ENCODE measurements at places on chromosomes 1 and 21.

GRCh38 chr1:205840146-205840923 is 9.6 kb downstream of the PM20D1 start:
- no peak for DNase-seq

GRCh38 chr1:234971586-234972297 is 156.9 kb downstream of the TOMM20 start:
- DNase-seq = no peak

DNA sequence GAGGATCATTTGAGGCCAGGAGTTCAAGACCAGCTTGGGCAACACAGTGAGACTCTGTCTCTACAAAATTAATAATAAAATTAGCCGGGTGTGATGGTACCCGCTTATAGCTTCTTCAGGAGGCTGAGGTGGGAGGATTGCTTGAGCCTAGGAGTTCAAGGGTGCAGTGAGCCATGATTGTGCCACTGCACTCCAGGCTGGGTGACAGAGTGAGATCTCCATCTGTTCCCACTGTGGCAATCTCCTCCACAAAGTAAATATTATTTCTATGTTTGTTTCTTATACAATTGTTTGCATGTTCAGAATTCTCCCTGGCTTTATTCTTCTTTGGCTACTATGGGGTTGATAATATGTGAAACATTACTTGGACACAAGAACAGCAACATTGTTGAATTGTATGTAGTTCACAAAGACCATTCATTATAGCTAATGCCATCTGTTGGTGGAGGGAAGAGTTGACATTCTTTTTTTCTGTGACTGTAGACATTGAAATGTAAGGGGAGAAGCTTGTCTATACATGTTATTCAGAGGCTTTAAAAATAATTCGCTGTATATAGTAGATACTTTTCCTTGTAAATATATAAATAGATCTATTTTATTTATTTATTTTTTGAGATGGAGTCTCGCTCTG is 47.8 kb upstream of the SRSF10 start:
- DNase-seq = no peak

DNA sequence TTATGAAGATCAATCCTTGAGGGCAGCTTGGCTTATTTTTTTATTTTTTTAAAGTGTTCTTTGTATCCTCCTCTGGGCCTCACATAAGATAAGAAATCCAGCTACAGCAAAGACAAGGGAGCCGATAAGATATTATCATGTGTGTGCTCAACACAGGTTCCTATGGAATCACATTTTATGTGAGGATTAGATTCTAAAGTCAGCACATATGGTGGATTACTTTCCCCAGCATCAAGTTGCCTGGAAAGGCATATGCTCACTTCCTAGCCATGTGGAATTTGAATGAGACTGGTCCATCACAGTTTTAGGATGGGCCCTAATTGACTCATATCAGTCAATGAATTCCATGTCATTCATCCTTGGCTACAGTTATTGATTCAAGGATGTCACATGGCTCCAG is 456.9 kb upstream of the LRRC7 start:
- DNase-seq = no peak

- DNase-seq = no peak
Observed at GRCh38 chr1:118788463-118788862, 199.7 kb downstream of the TBX15 start.

- no peak for DNase-seq
Observed at GRCh38 chr1:22117238-22117637, 25.7 kb downstream of the WNT4 start.

DNA sequence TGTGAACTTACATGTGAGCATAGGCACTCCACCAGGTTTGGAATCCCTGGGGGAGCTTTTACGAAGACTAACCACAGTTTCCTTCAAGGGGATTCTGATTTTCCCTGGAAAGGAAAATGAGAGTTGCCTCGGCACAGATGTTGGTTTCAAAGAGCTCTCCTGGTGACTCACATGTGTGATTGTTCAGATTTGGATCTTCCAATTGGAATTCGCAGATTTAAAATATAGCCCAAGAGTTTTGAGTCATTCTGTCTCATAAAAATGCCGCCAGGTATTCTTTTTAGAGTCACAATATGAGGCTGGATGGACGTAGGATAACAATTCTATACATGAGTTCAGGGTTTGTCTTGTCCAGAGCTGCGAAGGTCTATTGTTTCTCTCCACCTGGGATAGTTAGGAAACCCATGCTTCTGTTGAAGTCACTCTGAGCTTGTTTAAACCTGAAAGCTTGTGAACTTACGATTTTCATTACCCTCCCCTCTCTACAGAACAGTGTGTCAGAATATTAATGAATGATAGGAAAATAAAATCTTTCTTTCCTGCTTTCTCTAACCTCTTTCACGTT is 64.9 kb downstream of the TGFB2 start:
- no peak for DNase-seq

GRCh38 chr1:227437495-227438008 is 119.3 kb upstream of the CDC42BPA start:
- DNase-seq = peak; percentile 53

DNA sequence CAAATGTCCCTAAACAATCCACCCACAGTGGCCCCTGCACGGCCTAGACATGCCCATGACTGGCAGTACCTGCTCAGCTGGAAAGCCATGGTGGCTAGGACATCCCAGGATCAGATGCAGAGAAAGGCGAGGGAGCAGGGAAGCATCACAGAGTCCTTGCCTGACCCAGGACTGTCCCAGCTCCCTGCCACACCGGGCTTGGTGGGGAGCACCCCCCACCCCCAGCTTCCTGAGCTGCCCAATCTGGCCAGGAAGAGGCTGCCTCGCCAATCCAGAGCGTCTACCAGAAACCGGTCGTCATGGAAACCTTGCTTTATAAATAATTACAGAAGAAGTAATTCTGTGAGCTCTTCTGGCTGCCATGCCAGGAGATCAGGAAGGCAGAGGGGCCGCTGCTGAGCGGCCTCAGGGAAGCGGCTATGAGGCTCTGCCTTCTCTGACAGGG is 34.8 kb downstream of the ACOT7 start:
- DNase-seq = no peak

DNA sequence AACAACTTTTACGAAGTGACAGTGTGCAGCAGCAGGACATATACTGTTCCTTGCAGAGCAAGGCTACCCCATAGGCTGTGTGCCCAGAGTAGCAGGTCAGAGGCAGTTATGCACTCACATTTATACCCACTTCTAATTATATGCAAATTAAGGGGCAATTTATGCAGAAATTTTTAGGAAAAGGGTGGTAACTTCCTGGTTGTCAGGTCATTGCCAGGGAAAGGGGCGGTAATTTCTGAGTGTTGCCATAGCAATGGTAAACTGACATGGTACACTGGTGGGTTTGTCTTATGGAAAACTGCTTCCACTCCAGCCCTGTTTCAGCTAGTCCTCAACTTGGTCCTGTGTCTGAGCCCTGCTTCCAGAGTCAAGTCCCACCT is 12.0 kb upstream of the SLAMF1 start:
- no peak for DNase-seq

GRCh38 chr1:223175032-223175431 is 32.0 kb upstream of the TLR5 start:
- DNase-seq = peak; percentile 16

DNA sequence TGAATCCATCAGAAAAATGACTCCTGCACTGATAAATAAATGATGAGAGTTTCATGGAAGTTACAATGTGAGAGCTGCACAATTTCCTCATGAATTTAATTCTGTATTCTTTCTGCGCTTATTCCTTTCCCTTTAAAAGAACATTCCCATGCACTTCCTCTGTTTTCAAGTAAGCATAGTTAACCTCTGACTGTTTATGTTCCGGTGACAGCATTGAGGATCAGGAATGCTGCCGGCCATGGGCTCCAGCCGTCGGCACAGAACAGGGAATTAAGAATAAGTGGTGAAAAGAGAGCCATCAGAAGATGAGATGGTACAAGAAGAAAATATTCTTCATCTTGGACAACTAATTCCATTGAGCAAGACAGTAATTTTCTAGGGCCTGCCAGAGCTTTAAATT is 65.3 kb downstream of the SUSD4 start:
- DNase-seq = no peak

GRCh38 chr1:55774446-55774845 is 559.3 kb upstream of the USP24 start:
- DNase-seq = no peak

DNA sequence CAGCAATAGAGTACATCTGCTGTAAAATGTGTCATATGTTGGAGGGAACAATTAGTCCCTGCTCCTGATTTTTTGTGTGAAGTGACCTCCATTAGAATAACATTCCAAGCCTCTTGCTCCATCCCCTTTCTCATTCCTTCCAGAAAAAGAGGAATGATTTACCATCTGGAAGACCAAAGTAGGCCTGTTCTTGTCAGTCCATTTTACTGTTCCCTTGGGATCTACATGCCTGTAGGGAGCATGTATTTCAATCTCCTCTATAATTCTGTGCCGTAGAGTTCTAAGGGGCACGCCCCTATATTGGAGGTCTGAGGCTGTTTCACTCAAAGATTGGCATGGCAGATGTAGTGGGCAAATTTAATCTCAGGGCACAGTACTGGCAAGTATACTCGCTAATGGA is 48.8 kb upstream of the MAN1A2 start:
- no peak for DNase-seq

GRCh38 chr1:183461350-183461749 is 10.9 kb upstream of the SMG7 start:
- no peak for DNase-seq

GRCh38 chr1:21782349-21782867 is 541 bp downstream of the USP48 start:
- DNase-seq = no peak

DNA sequence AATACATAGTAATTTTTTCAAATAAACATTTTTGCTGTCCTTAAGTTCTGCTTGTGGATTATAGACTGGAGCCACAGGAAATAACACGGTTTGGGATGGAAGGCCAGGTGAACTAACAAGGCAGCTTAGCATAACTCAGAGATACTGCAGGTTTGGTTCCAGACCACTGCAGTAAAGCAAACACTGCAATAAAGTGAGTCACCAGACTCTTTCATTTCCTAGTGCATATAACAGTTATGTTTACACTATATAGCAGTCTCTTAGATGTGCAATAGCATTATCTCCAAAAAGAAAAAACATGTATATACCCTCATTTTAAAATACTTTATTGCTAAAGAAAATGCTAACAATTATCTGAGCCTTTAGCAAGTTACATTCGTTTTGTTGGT is 22.0 kb downstream of the LRRC42 start:
- no peak for DNase-seq

GRCh38 chr1:243411472-243411871 is 155.6 kb downstream of the SDCCAG8 start:
- DNase-seq = no peak

DNA sequence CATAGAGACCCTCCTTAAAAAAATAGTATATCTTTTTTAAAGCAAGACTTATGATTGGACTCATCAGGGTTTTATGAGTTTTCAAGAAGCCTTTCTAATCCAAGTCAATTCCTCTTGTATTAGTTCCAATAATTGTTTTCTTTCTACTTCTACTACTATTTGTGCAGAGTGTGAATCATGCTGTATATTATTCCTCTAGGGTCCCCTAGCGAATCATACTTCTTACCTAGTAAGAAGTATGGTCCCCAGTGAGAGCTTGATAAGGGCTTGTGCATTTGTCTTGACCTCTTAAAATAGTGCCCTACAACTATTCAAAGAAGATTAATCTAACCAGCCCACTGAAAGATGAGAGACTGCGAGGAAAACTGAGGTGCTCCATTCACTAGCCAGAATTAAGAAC is 715.7 kb upstream of the ZP4 start:
- no peak for DNase-seq

DNA sequence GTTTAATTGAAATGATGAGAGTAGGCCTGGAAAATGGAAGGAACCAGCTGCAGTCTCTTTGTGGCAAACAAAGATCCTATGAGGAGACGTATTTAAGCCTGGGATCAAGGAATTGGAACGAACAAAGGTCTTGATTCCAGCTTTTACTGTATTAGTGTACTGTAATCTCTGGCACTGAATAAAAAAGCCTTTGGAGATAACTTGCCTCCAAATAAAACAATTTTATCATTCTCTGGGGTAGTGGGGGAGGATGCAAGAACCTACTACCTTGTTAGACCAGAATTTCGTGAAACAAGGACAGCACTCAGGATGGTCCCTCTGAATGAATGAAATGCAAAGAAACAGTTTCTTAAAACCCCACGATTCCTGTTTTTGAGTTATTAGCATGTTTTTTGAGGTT is 134.2 kb downstream of the RWDD3 start:
- DNase-seq = no peak

GRCh38 chr1:154843636-154844296 is 26.3 kb downstream of the KCNN3 start:
- DNase-seq = no peak

DNA sequence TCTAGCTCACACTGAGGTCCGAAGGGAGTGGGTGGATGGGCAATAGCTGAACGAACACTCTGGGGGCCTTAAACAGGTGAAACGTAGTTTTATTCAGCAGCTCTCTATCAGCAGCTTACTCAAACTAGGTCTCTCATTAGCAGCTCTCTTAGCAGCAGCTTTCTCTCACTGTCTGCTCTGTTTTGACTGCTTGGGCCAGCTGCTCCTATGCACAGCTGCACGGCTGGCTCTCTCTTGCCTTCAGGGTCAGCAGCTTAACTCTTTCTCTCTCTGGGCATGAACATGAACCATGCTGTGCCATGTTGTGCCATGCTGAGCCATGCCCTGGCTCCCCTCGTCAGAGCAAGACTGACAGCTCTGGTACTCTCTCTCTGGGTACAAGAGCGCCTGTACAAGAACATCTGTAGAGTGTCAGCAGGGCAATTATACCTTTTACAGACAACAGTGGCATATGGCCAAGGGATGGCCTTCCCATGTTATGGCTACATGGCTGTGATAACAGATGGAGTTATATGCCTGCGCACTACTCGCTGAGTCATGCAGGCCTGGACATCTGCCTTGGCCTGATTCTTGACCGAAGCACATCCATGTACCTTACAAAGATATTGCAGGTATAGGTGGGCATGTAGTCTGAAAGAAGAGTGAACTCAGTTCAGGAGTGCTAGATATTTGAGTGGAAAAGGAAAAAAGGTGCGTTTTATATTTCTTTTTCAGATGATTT is 152.4 kb downstream of the LEPR start:
- DNase-seq = no peak

DNA sequence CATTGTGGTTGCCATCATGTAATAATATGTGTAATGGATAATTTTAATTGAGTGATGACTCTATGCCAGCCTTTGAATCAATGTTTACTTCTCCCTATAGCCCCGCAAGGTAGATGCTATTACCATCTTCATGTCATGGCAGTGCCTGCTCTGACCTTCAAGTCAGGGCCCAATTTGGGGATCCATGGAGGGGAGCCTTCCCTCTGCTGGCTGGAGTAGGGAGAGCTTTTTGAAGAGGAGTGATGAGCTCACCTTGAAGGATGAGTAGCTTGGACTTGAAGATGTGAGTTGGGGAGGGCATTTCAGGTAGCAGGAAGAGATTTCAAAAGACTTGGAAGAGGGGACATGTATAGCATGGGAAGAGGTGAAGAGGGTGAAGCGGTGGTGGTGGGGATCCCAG is 189.2 kb downstream of the FOXD2 start:
- DNase-seq = no peak

Measured in HuH-7.5 (cell line).